Urinary bladder (tissue), 4 donors: ENCODE measurements at places on chromosomes 4 and X. TPM values are rescaled to one million over a fixed set of nuclear protein-coding genes. Genes with fewer than 3 reads are reported as not detected.

- no peak for DNase-seq
These were observed 286.7 kb upstream of the TENM3 start for GRCh38 chr4:181956512-181956911.

- no peak for DNase-seq
These were observed 508.1 kb upstream of the ARX start for GRCh38 chrX:25523574-25524540.

DNA sequence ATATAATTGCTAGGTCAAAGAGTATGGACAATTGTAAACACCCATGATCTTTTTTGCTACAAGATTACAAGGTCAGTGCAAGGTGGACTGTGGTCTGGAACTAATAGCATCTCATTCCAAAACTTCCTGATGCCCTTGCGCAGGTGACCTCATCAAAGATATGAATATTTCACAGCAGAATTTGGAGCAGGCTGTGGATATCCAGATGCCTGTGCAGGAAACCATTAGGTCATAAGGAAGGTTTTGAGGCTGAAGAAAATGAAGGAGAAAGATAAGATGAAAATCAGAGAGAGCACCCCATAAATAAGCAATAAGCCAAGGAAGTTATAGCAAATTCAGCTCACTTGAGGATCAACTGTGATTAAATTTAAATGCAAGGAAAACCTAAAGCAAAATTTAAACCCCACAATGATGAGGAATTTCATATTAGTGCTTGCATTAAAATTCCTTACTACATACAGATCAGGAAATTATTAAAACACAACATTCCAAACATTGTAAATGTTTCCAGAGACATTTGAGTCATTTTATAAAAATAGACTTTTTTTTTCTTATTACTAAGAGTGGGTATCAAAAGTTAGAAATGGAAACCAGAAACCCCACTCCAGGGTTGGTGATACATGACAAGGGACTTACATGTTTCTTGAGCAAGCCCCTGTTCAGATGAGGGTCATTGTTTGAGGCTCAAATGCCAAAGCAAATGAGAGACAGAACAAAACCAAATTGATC lies 100.7 kb upstream of the FAM9C start:
- DNase-seq: no peak

DNA sequence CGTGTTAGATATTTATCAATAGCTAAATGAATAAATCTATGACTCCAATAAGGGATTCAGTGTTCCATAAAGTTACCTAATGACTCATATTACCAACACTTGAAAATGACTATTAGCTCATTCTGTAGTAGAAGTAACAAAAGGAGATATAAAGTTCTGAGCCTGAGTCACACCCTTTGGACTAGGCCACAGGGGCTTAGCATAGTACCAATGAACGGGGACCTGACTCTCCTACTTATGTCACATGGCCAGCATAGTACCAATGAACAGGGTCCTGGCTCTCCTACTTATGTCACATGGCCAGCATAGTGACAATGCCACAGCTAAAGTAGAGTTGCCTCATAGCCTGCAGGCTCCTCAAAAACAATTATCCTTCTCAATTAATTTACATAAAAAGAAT lies 43.7 kb downstream of the MAGEB16 start:
- DNase-seq: no peak

DNA sequence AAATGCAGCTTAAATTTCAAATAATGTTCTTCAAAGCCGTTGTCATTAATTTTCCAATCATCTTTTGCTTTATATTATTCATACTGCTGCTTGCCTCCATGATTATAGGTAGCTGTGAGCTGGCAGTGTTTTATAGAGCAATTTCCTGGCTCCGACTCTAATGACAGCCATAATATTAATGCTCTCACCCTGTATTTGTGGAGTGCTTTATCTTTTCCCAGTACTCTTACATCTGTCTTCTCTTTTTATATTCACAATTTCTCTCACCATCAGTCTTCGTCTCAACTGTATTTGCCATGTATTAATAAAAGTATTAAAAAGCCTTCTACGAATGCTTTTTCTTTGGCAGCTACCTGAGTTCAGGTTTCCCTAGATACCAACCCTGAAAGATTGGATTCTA lies 21.0 kb downstream of the ATXN3L start:
- no peak for DNase-seq

DNA sequence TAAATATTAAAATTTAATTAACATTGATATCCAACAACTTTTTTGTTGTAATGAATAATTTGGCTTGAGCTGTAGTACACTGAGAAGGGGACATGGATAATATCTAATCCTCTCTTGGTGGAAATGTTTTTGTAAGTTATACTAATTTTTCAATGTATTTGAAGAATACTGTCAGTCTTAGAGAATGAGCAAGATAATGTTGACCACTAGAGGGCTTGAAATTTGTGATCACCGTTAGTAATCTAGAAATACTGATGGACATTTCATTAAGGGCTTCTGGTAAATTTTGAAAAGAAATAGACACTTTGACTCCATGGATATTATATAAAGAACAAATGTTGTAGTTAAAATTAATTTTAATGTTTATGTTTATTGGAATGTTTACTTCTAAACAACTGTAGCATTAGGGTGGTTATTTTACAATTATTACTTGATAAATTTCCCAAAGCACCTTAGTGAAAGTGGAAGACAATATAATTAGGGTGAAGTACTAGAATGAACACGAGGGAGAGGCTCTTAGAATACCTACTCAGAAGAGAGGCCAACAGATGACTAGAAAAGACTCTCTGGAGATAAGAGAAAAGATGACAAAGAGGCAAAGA lies 20.0 kb upstream of the CAMK2D start:
- DNase-seq: no peak

Gene AKAP4
- total RNA-seq: 0.32 TPM

GRCh38 chrX:39814391-39814790 lies 283.4 kb downstream of the BCOR start:
- DNase-seq: no peak

GRCh38 chr4:177047851-177048174 lies 255.1 kb upstream of the VEGFC start:
- DNase-seq: no peak

DNA sequence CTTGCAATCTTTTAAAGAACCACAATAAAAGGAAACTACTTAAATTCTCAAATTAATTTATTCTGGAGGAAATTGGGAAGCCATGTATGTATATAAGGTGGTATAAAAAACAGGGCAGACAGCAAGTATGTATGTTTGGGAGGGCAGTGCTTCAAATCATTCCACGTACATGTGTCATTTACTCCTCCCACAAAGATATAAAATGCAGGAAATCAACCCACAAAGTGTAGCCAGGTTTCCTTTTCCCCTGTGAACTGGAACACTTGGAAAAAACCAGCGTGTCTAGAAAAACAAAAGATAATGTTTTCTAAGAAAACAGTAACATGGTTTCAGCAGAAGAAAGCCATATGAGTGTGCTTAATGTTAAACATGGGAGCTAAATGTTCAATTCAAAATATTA lies 156.7 kb upstream of the FAM47A start:
- DNase-seq: no peak

- peak; percentile 80 for DNase-seq
These were observed 82.4 kb downstream of the HTRA3 start for GRCh38 chr4:8351931-8352367.

- DNase-seq: no peak
These were observed 1.8 kb downstream of the CCDC22 start for GRCh38 chrX:49237060-49237459.

DNA sequence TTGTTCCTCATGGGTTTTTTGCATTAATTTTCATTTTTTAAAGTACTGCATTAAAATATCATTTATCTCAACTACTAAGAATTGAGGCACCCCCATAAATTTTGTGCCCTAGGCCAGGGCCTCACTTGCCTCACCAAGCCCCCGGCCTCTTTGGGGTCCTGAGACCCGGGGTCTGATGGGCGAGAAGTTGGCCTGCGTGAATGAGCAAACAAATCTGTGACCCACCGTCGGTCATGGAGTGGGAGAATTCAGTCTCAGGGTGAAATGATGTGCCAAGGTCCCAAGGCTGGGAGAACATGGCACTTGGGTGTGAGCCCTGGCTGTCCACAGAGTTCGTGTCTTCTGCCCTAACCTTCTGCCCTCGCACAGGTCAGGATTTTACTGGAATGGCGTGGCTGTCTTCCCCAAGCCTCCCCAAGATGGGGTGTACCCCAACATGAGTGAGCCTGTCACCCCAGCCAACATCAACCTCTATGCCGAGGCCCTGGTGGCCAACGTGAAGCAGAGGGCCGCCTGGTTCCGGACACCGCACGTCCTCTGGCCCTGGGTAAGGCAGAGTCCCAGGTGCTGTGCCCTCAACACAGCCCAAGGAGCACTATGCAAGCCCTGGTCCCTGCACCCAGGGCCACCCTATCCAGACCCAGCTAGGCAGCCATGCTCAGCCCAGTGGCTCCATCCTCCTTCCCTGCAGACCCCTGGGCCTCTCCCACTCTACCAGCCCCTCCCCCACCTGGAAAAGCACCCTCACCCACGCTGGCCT lies 18.0 kb downstream of the MAN2B2 start:
- DNase-seq: no peak

- DNase-seq: no peak
These were observed 9.4 kb downstream of the XG start for GRCh38 chrX:2761246-2761645.

GRCh38 chr4:38266616-38267015 lies 306.4 kb downstream of the PTTG2 start:
- no peak for DNase-seq

- DNase-seq: no peak
These were observed 358.9 kb downstream of the NLGN4X start for GRCh38 chrX:5869786-5870185.

Gene CDX4
- total RNA-seq: not detected

DNA sequence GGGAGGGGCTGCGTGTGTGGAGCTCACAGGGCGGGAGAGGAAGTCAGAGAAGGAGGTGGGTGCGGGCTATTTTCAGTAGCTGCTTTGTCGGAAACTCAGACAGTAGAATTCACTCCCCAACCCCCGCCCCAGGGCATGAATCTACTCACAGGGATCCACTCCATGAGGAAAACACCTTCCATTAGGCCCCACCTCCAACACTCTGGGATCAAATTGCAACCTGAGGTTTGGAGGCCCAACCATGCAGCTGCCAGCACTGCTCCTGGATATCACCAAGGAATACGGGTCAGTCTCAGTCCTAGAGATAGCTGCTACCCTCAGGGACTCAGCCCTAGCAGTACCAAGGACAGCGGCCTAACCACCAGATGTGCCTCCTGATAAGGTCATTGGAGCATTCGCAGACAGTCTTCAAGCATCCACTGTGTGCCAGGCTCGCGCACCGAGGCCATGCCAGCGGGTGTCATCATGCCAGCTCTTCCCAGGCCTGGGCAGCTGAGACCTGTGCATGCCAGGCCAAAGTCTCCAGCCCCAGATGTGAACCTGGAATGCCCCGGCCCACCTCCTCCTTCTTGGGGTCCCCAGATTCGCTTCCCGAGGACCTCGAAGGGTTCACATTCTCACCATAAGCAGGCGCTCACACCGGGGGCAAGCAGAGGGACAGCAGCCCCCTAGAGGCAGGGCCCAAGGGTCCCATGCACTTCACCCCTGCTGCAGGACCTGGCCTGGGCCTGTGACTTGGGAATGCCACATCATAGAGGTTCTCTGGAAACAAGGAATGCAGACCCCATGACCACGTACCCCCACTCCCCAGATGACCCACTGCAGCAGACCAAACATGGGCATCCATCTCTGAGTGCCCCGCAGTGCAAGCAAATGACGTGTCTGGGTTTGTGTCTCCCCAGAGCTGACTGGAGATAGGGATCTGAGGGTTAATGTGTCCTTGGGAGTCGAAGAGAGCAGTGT lies 102.3 kb downstream of the ADRA2C start:
- no peak for DNase-seq

DNA sequence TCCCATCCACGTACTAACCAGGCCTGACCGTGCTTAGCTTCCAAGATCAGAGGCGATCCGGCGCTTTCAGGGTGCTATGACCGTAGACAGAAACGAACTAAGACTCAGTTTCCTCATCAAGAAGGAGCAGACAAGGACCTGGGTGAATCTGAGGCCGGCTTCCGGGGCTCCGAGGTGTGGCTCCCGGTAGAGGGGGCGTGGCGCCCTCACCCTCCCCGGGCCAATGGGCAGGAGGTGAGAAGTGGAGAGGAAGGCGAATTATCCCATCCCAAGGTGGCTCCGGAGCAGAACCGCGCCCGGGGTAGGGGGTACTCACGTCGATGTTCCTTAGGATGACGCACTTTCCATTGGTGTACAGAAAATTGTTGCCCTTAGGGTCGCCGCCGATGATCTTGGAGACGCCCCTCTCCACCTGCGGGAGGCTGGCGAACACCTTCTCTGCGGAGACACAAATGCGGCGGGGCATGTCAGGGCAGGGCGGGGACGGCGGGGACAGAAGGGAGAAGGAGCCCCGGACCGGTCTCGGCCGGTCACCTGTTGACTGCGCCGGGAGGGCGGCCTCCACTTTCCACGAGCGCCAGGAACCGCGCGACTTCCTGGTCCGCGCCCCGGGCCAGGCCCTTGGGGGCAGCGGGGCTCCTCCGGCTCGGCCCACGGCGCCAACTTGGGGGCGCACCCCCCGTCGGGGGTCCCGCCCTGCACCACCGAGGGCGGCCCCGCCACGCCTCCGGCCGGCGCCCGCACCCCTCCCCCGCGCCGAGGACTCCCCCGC lies 616 bp downstream of the WDR1 start:
- no peak for DNase-seq

GRCh38 chr4:2964706-2965258 lies 1.4 kb downstream of the GRK4 start:
- no peak for DNase-seq

GRCh38 chr4:38857354-38858096 lies 908 bp upstream of the TLR6 start:
- no peak for DNase-seq

- DNase-seq: no peak
These were observed 115.4 kb upstream of the NDP start for GRCh38 chrX:44088510-44089144.

GRCh38 chr4:168411318-168412150 lies 68.8 kb downstream of the DDX60L start:
- no peak for DNase-seq

DNA sequence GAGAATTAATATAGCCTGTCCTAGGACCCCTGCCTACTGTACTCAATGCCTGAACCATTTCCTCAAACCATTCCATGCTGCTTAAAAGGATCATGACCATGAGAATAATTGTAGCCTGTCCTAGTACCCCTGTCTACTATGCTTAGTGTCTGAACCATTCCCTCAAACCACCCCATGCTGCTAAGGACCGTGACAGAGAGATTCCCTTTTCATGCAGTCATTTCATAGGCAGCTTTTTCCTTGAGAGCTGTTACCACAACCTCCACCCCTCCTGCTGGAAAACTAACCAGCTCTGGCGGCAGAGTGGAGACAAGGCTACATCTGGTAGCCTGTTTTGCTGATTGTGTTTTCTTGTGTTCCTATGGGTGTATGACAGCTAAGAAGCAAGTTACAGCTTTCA lies 174.9 kb upstream of the SMARCAD1 start:
- no peak for DNase-seq

Gene NR0B1
- total RNA-seq: not detected
